ENCODE measurements at places on chromosomes 7 and 10. TPM values are rescaled to one million over a fixed set of nuclear protein-coding genes. Genes with fewer than 3 reads are reported as not detected.

Gene ASZ1
- not detected for polyA plus RNA-seq

Gene MEOX2
- 3.5 TPM for polyA plus RNA-seq

Gene HOGA1
- polyA plus RNA-seq, result 48.5 TPM

Gene ZNF365
- polyA plus RNA-seq, result 0.50 TPM

Gene KEL
- 4.8 TPM for polyA plus RNA-seq

Measured in renal pelvis (tissue), 12 donors.